ENCODE measurements at places on chromosomes 1 and 21.
A peak's percentile ranks its signal among the peaks of the same experiment; 100 is the strongest.

DNA sequence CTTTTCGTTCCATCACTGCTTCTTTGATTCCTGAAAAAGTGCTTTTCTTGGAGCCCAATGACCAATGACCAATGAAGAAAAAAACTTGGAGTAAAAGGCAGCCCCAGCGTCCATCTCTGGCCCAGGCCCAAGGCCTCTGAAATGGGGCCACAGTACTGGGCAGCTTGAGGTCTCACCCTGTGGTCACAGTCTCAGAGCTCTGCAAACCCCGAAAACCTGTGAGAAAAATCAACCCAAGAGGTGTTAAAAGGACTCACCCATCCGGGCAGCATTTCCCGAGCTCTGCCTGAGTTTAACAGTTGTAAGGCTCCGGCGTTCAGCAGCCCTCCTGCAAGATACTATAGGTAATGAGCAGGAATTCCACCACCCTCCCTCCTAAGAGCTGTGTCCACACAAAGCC is 2.1 kb upstream of the EFHD2 start:
- no peak for DNase-seq

DNA sequence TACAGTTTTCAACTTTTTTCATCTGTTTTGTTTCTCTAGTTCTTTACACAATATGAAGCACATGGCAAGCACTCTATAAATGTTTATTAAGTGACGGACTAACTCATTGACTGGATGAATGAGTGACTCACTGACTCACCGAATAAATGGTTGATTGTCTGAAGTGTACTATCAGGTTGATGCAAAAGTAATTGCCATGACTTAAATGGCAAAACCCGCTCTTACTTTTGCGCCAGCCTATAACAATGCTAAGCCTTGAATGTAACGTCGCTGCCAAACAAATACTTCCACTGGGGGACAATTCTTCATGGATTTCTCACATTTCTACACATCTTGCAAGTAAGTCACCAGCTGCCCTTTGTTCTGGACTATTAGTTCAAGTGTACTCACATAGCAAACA is 109.0 kb upstream of the KCTD3 start:
- no peak for DNase-seq

- DNase-seq = no peak
These were observed 105.8 kb downstream of the SMYD2 start for GRCh38 chr1:214386747-214387146.

GRCh38 chr1:204528241-204528640 is 12.0 kb downstream of the MDM4 start:
- no peak for DNase-seq

- no peak for DNase-seq
These were observed 275.5 kb downstream of the RGS7 start for GRCh38 chr1:241081473-241081872.

GRCh38 chr1:194476872-194477271 is 1290.5 kb upstream of the B3GALT2 start:
- no peak for DNase-seq

DNA sequence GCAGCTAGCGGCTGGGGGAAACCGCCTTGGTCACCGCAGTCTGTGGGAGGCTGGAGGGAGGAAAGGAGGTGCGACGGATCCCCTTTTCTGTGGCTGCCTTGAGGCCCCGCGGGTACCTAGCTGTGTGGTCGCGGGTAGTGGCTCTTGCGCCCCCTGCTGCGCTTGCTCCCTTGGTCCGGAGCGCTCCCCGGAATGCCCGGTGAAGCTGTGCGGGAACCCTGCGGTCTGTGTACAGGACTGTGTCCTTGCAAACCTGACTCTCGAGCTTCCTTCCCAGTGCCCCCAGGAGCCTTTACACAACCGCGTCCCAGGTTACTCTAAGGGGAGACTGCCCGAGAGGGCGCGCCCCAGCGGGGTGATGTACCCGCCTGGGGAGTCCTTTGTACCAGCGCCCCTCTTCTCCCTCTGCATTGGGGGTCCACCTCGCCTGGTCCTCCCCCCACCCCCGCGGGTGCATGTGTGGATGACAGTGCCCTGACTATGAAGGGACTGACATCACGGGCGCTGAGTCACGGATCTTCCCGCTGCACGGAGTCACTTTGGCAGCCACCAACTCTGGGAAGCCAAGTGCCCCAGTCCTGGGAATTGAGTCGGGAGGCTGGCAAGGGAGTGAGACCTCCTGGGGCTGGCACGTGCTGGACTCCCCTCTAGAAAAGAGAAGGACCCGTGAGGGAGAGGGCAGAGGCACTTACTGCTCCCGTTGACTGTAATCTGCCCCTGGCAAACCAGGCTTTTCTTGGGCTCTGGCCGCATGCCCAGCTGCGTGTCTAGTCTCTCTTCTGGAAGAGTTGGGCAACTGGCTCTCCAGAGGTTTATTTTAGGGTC is 816 bp downstream of the IL6R start:
- peak; percentile 51 for DNase-seq

GRCh38 chr1:72915581-72915980 is 633.2 kb upstream of the NEGR1 start:
- peak; percentile 75 for DNase-seq
